ENCODE measurements at places on chromosomes 3 and 15.
A peak's percentile ranks its signal among the peaks of the same experiment; 100 is the strongest.

- no peak for DNase-seq
Measured at GRCh38 chr3:184259878-184260723, 1.3 kb downstream of the CAMK2N2 start.

- no peak for DNase-seq
Measured at GRCh38 chr3:12190832-12191231, 32.1 kb upstream of the TIMP4 start.

- DNase-seq = no peak
Measured at GRCh38 chr15:67786646-67787045, 38.7 kb upstream of the SKOR1 start.

- DNase-seq = no peak
Measured at GRCh38 chr3:23662079-23662617, 143.6 kb upstream of the UBE2E1 start.

- no peak for DNase-seq
Measured at GRCh38 chr3:141489203-141489602, 2.4 kb downstream of the RASA2 start.

- DNase-seq = peak; percentile 32
Measured at GRCh38 chr15:85570336-85570735, 189.9 kb downstream of the AKAP13 start.

- DNase-seq = no peak
Measured at GRCh38 chr3:27358372-27358771, 10.8 kb downstream of the NEK10 start.
